Smooth muscle cell of bladder (primary cell): ENCODE measurements at places on chromosomes 11 and 22. TPM values are rescaled to one million over a fixed set of nuclear protein-coding genes. Genes with fewer than 3 reads are reported as not detected.

Gene GRM5
- under 0.01 TPM in 1 of 2 replicates, not detected in the other for total RNA-seq

Gene SEC14L2
- 6.8 and 9.3 TPM in 2 replicates for total RNA-seq

Gene OR52I2
- not detected in 2 replicates for total RNA-seq

Gene RBMXL2
- total RNA-seq: not detected in 2 replicates

Gene KIF18A
- total RNA-seq: 2.6 and 5.5 TPM in 2 replicates

Gene OMP
- 0.43 TPM in 1 of 2 replicates, not detected in the other for total RNA-seq

Gene KRTAP5-11
- not detected in 2 replicates for total RNA-seq

Gene DEPDC5
- 7.0 and 9.1 TPM in 2 replicates for total RNA-seq

Gene NXPE2
- 0.14 and 1.1 TPM in 2 replicates for total RNA-seq

Gene APOA1
- 1.4 TPM in 1 of 2 replicates, not detected in the other for total RNA-seq

Gene GSTT2B
- total RNA-seq: 7.0 and 7.2 TPM in 2 replicates
